ENCODE measurements at places on chromosomes 6 and 20. TPM values are rescaled to one million over a fixed set of nuclear protein-coding genes. Genes with fewer than 3 reads are reported as not detected.

The NOTCH4 gene
- 13.3 TPM for total RNA-seq

The TENT5A gene
- 9.6 TPM for total RNA-seq

The NKAIN4 gene
- not detected for total RNA-seq

The ANGPT4 gene
- not detected for total RNA-seq

The TFAP2C gene
- total RNA-seq = not detected

All from dermis microvascular lymphatic vessel endothelial cell (primary cell).